ENCODE measurements at places on chromosomes 5 and 9.

- DNase-seq = no peak
Measured at GRCh38 chr9:129814432-129815223, 9.3 kb downstream of the TOR1A start.

DNA sequence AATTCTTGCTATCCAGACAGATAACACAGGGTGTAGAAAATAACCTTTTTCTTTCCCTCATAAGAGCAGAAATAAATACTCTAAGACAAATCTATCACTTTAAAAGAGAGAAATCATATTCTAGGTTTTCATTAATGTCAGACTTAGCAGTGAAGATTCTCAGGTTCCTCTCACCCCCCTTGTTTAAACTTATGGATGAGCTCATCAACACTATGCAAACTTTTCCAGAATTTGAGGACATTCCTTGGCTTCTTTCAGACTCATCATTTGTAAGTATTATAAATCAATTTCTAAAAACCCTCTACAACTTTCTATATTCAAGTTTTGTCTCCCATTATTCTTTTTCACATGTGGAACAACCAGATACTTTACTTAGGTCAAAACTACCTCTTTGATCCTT lies 374.9 kb upstream of the TRPC7 start:
- no peak for DNase-seq

DNA sequence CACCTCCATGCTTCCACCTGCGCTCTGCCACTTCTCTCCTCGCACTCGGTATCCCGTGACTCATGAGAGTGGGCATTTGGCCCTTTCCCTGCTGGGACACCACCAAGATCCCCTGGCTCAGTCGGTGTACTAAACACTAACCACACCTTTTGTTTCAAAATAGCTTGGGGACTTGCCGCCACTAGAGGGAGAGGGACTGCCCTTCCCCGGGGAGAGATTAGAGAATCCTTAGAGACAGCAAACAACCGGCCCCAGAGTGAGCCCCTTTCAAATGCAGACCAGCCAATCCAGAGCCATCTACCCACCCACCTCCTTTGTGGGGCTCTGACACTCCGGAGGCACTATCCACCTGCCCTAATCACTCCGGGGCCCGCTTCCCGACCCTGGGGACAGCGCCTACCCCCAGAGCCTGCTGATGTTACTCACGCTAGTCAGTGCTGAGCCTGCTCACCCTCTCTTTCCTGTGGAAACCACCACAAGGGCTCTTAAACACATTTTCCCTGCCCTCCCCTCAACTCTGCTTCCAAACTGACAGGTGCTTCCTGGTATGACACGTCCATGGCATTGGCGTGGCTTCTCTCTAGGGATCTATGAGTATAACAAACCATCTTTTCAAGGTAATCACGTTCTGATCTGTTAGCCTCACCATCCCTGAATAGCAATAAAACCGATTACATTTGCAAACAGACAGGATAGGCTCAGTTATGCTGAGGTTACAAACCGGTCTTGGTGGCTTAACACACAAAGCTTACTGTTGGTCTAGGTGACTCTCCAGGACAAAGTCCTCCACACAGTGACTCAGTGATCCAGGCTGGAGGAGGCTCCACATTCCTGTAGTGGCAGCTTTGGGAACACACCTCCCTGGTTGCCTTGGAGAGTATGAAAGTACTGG lies 180.1 kb upstream of the MVB12B start:
- DNase-seq = peak; percentile 50

DNA sequence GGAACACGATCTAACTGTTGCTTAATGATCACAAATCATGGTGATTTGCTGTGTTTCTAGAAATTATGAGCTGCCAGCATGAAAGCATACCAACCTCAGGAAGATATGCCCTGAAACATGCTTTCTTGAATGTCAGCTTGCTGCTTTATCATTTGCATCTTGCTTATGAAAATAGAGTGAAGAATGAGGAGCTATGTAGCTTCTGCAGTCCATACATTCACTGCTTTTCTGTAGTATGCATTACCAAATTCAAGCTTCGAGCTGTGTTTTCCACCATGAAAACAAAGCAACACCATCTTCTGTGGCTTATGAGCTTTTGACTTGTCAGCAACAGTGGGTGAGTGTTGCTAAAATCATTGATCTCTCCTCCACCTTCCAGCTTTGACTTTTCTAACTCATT lies 16.5 kb downstream of the F2RL2 start:
- no peak for DNase-seq

DNA sequence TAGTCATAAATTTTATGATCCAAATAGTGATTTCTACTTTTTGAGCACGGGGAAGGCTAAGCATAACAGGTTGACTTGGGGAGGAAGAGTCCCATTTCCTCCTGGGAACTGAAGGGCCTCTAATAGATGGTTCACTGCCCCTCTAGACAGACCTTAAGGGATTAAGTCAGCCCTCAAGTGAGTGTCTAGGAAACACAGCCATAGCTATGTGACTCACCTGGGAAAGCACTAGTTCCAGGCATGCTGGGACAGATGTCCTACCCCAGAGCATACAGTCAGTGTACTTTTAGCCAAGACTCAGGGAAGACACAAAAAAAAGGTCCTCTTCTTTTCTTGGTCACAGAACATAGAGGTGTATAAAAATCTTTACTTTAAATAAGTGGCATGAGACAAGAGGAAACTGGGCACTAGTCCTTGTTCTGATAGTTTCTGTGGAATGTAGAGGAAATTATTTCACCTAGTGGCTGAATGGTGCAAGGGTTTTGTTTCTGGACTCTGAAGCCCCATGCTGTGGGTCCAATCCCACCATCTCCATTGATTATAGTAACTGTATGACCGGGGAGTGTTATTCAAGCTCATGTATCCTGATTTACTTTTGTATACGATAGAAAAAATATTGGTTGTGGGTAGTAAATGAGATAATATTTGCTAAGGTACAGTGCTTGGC lies 86.0 kb downstream of the NREP start:
- DNase-seq = no peak

GRCh38 chr9:26727471-26727870 lies 165.1 kb downstream of the CAAP1 start:
- no peak for DNase-seq

- DNase-seq = no peak
Measured at GRCh38 chr5:61019642-61020041, 74.6 kb downstream of the NDUFAF2 start.

DNA sequence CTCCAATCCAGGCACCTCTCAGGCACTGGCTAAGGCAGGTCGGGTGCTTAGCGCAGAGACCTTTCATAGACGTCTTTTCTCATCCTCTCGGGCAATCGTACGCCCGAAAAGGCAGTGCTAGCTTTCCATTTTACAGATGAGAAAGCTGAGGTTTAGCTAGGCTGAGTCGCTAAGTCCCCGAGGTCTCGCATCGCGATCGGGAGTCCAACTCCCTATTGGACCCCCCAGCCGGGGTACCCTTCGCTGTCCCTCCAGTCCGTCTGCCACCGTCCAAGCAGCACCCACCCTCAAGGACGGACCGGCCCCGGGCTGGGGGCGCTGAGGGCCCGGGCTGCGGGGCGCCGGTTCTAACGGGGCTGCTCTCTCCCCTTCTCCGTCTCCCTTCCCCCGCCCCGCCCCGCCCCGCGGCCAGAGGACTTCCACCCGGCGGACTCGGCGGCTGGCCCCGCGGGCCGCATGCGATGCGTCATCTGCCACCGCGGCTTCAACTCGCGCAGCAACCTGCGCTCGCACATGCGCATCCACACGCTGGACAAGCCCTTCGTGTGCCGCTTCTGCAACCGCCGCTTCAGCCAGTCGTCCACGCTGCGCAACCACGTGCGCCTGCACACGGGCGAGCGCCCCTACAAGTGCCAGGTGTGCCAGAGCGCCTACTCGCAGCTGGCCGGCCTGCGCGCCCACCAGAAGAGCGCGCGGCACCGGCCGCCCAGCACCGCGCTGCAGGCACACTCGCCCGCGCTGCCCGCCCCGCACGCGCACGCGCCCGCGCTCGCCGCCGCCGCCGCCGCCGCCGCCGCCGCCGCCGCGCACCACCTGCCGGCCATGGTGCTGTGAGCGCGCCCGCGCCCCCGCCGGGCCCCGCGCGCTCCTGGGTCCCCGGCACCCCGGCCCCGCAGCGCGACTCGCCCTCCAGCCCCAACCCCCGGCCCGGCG lies 12.5 kb upstream of the EXOSC2 start:
- peak; percentile 70 for DNase-seq

GRCh38 chr5:29185558-29185957 lies 2007.9 kb upstream of the CDH6 start:
- no peak for DNase-seq

- no peak for DNase-seq
Measured at GRCh38 chr5:173717959-173718358, 101.5 kb upstream of the BOD1 start.

DNA sequence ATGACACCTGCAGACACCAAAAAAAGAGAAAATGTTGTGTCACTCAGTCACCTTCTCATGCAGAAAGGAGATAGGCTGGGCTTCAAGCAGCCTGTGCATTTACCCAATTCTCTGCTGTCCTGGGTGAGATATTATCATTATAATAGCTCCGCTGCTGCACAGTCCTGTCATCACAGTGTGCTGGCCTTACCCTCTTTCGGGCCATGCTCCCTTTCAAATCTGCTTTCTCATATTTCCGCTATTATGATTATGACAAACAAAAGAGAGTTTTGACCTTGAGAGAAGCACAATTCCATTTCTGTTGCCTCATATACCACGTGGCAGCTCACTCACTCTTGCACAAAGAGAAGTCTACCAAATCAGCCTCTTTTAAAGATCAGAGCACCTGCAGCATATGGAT lies 1350.1 kb upstream of the ACO1 start:
- no peak for DNase-seq

- no peak for DNase-seq
Measured at GRCh38 chr9:87518702-87519335, 21.2 kb downstream of the DAPK1 start.

DNA sequence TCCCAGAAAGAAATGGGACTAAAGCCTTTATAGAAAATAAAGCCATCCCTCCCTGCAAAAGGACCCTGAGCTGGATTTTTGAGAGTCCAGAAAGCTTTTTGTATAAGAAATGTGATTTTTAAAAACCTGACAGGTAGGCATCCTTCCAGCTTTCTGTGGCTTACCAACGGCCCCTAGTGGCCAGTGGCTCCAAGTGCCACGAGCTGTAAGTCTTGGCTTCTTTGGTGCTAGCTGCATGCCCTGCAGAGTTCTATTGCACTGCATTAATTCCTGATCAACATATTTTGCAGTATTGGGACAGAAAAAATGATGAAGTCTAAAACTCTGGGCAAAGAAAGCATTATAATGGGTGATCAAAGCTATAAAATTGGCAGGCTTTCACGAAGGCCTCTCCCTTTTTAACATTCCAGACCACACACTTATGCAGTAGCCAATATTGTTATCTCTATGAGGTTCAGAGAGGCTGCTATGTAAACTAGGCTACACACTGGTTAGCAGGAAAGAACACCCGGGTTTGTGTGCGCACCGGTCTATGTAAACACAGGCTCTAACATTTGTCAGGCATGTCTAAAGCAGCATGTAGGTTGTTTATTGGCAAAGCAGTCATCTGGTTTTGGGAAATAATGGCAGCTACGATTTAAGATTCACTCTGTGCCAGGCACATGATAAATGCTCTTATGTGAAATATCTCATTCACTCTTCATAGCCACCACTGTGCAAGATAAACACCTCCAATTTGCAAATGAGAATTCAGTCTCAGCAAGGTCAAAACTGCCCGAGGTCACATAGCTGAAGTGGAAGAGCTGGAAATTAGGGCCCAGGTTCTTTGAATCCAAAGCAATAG lies 55.2 kb downstream of the NMUR2 start:
- peak; percentile 77 for DNase-seq

DNA sequence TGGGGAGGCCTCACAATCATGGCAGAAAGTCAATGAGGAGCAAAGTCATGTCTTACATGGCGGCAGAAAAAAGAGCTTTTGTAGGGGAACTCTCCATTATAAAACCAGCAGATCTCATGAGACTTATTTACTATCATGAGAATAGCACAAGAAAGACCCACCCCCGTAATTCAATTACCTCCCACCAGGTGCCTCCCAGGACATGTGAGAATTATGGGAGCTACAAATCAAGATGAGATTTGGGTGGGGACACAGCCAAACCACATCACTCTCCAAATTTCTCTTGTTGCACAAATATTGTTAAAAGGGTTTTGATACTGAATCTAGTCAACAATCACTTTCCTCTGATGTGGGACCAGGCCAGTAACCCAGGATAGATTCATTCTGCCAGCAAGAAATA lies 1176.1 kb downstream of the CDH9 start:
- DNase-seq = no peak

DNA sequence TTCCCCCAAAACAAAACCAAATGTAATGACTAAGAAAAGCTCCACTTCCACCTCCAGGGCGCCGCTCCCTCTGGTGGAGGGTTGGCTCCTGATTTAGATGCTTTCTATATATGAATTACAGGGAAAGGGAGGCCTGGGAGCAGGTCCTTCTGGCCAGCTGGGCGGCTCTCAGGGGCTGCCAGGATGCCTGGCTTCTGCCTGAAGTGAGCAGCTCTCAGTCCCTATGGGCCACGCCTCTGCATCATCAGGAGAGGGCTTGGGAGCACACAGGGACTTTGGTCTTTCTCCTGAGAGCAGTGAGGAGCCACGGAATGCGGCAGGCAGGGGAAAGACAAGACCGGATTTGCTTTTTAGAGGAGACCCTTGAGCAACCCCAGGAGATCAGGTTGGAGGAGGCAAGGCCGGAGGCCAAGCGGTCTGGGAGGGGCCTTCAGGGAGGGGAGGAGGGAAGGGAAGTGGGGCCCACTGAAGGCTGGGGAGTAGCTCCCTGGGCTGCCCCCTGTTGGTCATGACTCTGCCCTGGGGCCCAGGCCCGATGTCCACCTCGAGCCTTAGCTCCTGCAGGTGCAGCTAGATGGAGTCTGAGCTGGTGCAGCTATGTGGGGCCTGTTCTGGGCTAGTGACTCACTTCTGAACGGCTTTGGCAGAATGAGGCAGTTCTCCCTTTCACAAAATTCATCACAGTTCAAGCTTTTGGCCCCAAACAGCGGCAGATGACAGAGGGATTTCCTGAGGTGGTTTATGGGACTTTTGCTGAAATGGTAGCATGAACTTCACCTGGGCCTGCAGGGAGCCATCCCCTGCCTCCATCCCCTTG lies 11.3 kb upstream of the GRHPR start:
- no peak for DNase-seq

- no peak for DNase-seq
Measured at GRCh38 chr5:175717837-175718236, 60.0 kb downstream of the HRH2 start.

GRCh38 chr5:7462758-7463157 lies 66.8 kb downstream of the ADCY2 start:
- DNase-seq = no peak

DNA sequence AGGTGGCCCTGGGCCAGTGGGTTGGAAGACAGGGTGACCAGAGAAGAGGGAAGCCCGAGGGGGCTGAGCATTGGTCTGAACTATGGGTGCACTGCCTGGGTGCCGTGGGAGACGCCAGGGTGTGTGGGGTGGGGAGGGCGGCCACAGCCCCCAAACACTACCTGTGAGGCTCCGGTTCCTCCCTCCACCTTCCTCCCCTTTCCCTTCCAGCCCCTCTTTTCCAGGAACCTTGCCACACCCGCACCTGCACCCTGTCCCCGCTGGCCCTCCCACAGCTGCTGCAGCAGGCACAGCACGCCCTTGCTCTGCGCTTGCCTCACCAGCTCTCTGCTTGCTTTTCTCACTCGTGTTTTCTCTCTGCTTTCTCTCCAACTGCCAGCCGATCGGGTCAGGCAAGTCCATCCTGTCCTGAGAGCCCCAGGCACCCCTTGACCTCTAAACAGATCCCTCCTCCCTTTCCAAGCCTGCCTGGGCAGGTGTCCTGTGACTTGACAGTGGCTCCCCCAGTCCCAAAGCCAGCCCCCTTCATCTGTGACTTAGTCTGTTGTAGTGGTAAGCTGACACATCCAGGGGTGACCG lies 193.7 kb downstream of the MSX2 start:
- no peak for DNase-seq

GRCh38 chr5:150057996-150058395 lies 28.4 kb downstream of the CSF1R start:
- no peak for DNase-seq

- DNase-seq = no peak
Measured at GRCh38 chr5:400282-401145, 42.5 kb upstream of the EXOC3 start.
